Activated T-cell treated with anti-CD3 and anti-CD28 coated beads, Interleukin-2, amount 50 U/mL, for 4 hours (primary cell): ENCODE measurements at places on chromosomes 16 and 17. TPM values are rescaled to one million over a fixed set of nuclear protein-coding genes. Genes with fewer than 3 reads are reported as not detected.

GRCh38 chr16:30715750-30716445 is 16.9 kb downstream of the SRCAP start:
- DNase-seq: peak; percentile 34

- DNase-seq: no peak
Observed at GRCh38 chr17:49018748-49019147, 21.6 kb downstream of the IGF2BP1 start.

DNA sequence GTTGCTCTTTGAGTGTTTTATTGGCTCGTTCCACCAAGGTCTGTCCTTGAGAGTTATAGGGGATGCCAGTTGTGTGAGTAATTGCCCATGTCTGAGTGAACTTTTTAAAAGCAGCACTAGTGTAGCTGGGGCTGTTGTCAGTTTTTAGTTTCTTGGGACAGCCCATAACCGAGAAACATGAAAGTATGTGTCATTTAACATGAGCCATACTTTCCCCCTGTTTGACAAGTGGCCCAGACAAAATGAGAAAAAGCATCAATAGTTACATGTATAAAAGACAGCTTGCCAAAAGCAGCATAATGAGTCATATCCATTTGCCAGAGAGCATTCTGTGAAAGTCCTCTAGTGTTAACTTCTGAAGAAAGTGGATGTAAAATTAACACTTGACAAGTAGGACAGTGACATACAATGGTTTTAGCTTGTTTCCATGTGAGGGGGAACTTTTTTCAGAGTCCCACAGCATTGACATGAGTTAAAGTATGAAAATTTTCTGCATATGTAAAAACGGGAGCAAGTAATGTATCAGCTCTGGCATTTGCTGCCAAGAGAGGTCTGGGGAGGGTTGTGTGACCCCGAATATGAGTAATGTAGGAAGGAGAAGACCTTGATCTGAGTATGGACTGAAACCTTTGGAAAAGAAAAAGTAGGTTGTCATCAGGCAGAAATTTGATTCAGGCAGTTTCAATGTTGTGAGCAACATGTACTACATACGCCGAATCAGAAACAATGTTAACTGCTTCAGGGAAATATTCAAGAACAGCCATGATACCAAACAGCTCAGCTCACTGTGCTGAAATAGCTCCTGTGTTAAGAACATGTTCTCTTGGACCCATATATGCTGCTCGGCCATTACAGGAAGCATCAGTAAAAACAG is 56.8 kb upstream of the ARL4D start:
- DNase-seq: no peak

DNA sequence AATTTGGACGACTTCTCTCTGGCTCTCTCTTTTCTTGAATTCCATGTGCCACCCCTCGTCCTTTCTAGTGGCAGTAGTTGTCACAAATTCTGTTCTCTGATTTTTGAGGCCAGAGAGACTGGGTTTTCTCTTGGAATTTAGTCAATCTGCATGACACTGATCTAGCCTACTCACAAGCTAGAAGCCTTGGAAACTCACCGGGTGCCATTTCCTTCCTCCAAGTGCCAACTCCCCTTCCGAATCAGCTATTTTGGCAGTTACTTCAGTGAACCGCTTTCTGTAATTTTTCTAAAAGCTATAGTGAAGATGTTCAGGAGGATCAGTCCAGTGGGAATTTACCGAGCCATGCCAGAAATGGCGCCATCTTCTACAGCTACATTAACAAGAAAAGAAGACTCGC is 228.9 kb downstream of the PMP22 start:
- no peak for DNase-seq

DNA sequence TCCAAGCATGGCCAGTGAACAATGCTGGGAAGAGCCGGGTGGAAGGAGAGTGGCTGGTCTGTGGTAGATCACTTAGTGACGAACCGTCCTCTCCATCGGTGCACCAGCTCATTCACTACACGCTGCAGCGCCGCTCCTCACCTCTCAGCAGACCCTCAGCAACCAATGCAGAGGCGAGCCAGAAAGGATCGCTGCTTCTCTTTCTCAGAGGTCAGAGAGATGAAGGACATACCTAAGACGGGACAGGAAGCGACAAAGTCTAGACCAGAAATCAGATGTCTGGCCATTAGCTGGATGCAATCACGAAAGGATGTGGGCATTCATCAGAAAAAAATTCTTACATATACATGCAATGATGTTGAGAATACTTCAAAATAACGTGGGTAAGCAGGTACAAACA is 26.9 kb downstream of the NSMCE1 start:
- DNase-seq: no peak

- no peak for DNase-seq
Observed at GRCh38 chr17:28497931-28498330, 8.2 kb upstream of the FOXN1 start.

- no peak for DNase-seq
Observed at GRCh38 chr17:61382796-61383688, 16.6 kb upstream of the TBX2 start.

- DNase-seq: no peak
Observed at GRCh38 chr17:61904094-61904710, 23.6 kb downstream of the INTS2 start.

DNA sequence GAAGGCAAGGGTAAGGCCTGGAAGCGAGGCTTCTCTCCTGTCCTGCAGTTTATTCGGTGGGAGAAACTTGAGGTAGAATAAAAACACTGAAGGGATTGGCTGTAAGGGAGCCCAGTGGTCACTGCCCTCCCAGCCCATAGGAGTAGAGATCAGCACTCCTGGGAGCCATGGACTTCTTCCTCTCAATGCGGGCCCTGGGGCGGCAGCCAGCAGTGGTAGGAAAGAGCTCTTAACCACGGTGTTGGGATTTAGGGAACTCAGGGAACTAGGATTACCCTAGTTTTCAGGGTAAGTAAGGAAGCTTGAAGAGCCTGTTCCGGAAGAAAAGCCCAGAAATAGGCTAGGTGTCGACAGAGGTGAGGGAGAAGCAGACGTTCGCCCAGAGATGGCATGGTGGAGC is 23.8 kb upstream of the NAGLU start:
- no peak for DNase-seq

DNA sequence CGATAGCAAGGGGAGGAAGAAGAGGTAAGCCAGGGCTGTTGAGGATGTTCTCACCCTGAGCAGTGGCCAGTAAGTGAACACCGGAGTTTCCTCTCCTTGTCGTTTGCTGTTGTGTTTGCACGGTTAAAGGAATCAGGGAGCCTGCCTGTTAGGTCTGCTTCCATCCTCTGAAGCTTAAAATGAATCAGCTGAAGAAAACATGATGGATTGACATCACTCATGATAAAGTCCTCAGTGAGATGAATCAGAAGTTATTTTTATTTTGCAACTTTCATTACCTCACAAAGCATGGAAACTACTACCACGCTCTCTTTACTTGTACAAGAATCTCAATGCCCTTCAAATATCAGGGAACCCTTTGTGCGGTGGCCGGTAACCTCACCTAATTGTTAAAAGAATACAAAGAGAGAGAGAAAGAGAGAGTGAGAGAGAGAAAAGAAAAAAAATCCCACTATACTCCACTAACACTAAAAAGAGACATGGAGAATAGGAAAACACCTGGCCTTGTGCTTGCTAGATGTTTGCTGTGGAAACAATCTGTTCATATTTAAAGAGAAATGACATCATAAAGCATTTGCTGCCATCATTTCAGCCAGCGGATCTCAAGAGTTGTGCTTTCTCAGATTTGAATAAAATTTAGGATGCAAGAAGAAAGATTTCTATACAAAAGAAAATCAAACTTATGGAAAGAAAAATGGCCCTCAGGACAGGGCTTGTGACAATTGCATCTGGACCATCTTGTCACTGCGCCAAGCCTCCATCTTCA is 441.6 kb upstream of the SALL1 start:
- DNase-seq: no peak

DNA sequence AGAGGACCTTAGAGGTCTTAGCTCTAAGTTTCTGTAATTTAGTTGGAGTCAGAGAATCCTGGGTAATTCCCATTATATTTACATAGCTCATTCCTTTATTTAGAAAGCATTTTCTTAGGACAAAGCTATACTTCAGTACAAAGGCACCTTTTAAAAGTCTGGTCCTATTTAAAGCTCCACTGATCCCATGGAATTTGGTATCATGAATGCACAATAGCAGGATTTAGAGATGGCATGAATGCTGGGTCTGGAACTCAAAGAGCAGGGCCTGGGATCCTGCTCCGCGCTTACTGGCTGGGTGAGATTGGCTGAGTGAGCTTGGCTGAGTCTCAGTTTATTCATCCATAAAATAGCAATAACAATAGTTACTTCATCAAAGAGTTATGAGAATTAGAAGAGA is 4.8 kb downstream of the KRT23 start:
- DNase-seq: no peak

GRCh38 chr16:84430860-84431259 is 62.5 kb downstream of the ATP2C2 start:
- no peak for DNase-seq

GRCh38 chr17:55873017-55873758 is 122.3 kb downstream of the PCTP start:
- no peak for DNase-seq

GRCh38 chr17:77363821-77364361 is 223.1 kb downstream of the SEC14L1 start:
- DNase-seq: peak; percentile 40

- no peak for DNase-seq
Observed at GRCh38 chr17:74639704-74640151, 16.2 kb upstream of the CD300E start.

Gene KRT9
- total RNA-seq: not detected

Gene ABCA6
- total RNA-seq: 0.24 TPM

Gene NTHL1
- total RNA-seq: 30.5 TPM

Gene TNFRSF13B
- total RNA-seq: 0.30 TPM

Gene SEPTIN12
- not detected for total RNA-seq

Gene PTGES3L
- total RNA-seq: 0.30 TPM

Gene CASKIN2
- total RNA-seq: 6.0 TPM

Gene CCL4L2
- 83.5 TPM for total RNA-seq

Gene USH1G
- total RNA-seq: not detected
